ENCODE measurements at places on chromosomes 13 and 19.

DNA sequence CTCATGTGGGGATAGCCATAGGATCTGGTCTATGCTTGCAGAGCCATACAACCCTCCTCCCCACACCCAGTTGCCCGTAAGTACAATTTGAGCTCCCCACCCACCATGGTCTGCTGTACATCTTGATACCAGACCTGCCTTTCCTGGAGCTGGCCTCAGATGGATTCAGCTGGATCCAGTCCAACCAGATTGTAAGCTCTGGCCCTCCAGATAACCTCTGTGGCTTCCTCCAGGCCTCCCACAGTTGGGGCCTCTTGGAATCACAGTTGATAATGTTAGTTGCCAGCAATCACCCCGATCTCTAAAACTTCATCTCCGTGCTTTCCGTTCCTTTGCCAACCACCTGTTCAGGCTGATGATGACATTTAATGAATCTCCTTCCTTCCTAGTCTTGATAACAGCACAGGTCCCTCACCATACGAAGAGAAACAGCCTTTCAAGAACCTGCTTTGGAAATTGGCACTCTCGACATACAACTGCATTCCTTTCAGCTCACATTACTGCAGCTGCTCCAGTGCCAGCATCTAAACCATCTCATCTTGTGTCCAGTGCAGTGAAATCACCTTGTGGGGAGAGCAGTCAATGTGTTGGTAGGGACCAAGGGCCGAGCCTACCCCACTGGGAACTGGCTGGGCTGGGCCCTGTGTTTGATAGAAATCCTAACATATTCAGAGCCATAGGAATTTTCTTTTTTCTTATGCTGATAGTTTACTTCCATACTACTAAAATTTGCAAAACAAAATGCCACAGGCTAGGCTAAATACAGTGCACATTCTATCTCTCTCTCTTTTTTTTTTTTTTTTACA lies 15.1 kb upstream of the FOXO1 start:
- no peak for DNase-seq

DNA sequence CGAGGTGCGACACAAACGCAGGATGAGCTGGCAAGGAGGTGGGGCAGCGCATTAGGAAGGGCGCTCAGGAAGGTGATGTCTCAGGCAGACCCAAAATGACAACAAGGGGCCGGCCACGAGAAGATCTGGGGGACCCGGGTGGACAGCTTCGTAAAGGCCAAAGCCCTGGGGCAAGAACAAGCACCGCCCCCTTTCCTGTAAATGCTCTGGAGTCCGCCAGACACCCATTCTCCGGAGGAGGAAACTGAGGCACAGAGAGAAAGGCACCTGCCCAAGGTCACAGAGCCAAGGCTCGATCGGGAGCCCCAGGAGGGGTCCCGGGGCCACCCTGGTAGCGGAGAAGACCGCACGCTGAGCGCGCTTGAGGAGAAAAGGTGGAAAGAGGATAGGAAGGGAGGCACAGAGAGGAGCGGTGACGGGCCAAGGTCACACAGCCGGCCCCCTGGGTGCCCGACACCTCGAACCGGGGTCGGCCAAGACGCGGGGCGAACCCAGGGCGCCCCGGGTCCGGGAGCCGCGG lies 571 bp downstream of the SAFB2 start:
- no peak for DNase-seq

- DNase-seq: no peak
These were observed 260.4 kb downstream of the NALCN start for GRCh38 chr13:101155920-101156319.

DNA sequence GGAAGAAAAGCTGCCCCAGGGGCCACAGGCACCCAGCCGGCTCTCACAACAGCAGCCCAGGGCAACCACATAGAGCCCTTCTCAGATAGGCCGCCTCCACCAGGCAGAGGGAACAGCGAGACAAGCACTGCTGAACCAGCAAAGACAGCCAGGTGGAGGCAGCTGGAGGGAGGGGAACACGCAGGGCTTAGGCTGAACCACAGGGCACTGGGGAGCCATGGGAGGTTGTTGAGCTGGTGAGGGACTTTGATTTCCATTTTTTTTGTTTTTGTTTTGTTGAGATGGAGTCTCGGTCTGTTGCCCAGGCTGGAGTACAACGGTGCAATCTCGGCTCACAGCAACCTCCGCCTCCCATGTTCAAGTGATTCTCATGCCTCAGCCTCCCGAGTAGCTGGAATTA lies 3.5 kb downstream of the GAMT start:
- no peak for DNase-seq

DNA sequence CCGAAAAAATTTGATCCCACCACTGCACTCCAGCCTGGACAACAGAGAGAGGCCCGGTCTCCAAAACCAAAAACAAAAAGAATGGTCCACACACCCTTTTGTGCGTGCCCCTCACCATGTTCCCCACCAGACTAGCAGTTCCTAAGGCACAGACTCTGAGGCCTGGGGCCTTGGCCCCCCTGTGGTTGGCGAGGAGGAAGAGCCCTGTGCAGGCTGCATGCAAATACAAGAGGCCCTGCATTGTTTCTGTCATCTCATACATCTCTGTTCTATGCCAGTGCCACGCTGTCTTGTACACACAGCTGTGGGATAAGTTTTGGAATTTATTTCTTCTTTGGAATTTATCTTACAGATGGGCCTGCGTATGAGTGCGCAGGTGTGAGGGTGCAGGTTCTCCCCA lies 4.7 kb upstream of the YJEFN3 start:
- no peak for DNase-seq

DNA sequence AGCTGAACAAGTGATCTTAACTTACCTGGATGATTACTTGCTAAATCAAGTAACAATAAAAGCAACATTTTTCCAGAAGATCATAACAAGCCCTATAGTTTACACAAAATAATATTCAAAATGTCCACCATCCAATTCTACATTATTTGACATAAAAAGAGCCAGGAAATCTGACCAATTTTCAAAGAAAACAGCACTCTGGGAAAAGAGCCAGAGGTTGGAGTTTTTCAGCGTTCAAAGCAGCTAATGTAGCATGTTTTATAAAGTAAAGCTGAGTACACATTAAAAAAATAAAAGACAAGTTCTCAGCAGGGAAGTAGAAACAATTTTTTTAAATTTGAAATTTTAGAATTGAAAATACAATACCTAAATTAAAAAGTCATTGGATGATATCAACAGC lies 62.6 kb downstream of the UFM1 start:
- no peak for DNase-seq

GRCh38 chr13:110125157-110125556 lies 181.8 kb downstream of the COL4A1 start:
- DNase-seq: no peak

GRCh38 chr13:99862244-99862643 lies 109.3 kb downstream of the ZIC5 start:
- DNase-seq: no peak

DNA sequence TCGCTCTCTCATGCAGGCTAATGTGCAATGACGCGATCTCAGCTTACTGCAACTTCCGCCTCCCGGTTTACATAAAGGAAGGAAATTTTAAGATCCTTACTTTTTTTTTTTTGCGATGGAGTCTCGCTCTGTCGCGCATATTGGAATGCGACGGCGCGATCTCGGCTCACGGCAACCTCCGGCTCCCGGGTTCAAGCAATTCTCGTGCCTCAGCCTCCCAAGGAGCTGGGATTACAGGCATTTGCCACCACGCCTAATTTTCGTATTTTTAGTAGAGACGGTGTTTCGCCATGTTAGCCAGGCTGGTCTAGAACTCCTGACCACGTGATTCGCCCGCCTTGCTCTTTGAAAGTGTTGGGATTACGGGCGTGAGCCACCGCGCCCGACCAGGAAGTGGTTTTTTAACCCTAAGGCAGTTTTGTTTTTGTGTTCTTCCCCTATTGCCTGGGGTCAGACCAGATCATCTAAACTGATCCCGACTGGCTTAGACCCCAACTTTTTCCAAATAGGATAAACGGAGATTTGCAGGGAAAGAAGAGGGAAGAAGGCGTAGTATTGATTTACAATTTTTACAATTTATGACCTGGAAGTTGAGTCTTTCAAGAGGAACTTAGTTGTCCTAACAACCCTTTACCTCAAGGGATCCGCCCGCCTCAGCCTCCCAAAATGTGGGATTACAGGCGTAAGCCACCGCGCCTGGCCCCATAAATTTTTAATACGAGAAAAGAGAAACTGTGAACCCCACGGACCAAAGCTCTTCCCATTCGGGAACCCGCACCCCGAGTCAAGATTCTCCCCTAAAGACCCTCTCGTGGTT lies 142.0 kb downstream of the ZNF737 start:
- no peak for DNase-seq

GRCh38 chr19:20558011-20558410 lies 7.6 kb downstream of the ZNF737 start:
- no peak for DNase-seq

GRCh38 chr19:30115947-30116346 lies 173.9 kb downstream of the URI1 start:
- no peak for DNase-seq

DNA sequence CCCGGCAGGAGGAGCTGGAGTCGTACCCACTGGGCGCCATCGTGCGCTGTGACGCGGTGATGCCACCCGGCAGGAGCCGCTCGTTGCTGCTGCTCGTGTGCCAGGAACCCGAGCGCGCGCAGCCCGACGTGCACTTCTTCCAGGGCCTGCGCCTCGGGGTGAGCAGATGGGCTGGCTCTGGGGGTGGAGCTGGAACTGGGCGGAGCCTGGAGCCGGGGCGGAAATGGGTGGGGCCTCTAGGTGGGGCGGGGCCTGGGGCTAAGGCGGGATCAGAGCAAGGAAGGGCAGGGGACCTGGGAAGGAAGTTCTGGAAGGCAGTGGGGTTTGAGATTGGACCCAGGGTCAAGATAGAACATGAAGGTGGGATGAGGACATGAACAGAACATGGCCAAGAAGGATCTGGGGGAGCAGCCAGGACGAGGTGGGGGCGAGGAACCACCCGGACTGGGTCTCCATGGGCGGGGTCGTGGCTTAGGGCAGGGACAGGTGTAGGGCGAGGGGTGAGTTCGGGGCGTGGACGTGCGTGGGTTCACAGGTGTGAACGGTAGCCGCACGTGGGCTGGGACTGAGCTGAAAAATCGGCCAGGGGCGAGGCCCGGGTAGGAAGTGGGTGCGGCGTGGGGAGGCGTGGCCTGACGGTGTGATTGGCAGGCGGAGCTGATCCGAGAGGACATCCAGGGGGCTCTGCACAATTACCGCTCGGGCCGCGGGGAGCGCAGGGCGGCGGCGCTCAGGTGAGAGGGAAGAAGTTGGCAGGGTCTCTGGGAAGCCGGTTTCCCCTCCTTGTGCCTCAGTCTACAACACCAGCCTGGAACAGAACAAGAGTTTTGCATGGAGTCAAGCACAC lies 4.7 kb downstream of the EPS8L1 start:
- DNase-seq: peak; percentile 78

DNA sequence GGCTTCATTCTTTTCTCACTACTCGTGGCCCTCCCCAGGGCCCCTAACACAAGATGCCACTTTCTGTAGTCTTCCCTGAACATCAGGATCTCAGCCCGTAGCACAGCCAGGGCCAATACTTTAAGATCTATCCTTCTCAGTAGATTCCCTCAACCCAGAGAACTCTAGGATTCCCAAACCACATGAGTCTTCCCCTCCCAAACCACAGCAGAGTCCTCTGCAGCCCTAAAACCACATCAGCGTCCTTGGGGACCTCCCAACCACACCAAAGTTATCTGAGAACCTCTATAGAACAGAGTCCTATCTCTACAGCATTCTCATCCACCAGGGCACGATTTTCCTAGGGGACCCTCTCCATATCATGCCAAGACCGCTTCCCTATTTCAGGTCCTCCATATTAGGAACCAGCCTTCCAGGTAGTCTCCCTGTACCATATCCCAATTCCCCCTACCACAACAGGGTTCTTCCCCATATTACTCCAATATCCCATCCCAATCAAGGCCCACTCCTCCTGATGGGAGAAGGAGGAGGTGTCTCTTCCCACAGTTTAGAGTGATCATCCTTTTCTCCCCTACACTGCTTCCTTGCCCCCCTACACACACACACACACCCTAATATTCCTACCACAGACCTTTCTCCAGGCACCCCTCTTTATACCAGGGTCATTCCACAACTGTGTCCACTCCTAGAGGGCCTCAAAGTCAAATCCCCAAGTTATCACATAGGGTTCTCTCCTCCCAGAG lies 1.4 kb downstream of the DYRK1B start:
- no peak for DNase-seq

GRCh38 chr19:58054901-58055874 lies 3.9 kb upstream of the ZNF135 start:
- DNase-seq: no peak

GRCh38 chr19:12564016-12564664 lies 12.9 kb upstream of the ZNF564 start:
- peak; percentile 90 for DNase-seq

- peak; percentile 91 for DNase-seq
These were observed 135.2 kb downstream of the TSHZ3 start for GRCh38 chr19:31214086-31214485.

- no peak for DNase-seq
These were observed 13.1 kb upstream of the NPAS1 start for GRCh38 chr19:47006496-47006895.

GRCh38 chr13:20799726-20800416 lies 26.1 kb upstream of the EEF1AKMT1 start:
- no peak for DNase-seq

DNA sequence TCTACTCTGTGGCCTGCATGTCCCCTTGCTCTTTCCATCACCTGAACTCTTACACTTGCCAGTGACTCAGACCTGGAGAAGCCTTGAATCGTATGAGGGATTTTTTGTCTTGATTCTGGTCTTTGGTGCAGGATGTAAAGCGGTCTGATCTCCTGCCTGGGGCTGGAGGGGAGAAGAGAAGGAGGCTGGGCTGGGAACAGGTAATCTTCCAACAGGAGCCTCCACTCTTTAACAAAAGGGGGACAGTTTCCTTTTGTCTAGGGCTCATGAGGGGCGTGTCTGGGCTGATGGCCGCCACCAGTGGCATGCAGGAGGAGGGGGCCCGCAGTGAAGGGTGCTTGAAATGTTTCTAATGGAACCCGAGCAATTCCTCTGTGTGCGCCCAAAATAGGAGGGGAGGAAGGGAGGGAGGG lies 24.7 kb downstream of the NFIX start:
- no peak for DNase-seq

DNA sequence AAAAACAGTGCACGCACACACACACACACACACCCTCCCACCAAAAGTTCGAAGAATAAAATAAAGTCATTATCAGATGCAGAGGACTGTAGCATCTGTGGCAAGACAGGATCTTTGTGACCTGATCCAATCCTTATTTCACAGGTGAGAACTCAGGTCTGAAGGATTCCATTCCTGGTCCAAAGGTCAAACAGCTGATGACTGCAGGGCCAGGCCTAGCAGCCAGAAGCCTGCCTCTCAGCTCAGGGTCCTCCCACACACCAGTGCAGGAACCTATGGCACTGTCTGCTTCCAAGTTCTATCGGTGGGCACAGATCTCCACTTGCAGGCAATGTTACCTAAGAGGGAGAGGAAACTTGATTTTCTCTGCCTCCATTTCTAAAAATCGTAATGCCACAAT lies 57.5 kb downstream of the SERP2 start:
- DNase-seq: no peak

GRCh38 chr13:51935326-51936171 lies 73.8 kb downstream of the CCDC70 start:
- no peak for DNase-seq

All from T1000 (cell line).